Esophagus squamous epithelium (tissue), 5 donors: ENCODE measurements at places on chromosomes 2 and 18. TPM values are rescaled to one million over a fixed set of nuclear protein-coding genes. Genes with fewer than 3 reads are reported as not detected.

CCDC102B gene
- 3.8 TPM for total RNA-seq

RAB27B gene
- total RNA-seq: 17.5 TPM

HOXD12 gene
- not detected for total RNA-seq

AMER3 gene
- not detected for total RNA-seq

DNAJC5G gene
- not detected for total RNA-seq

ST8SIA3 gene
- not detected for total RNA-seq

ERFE gene
- total RNA-seq: not detected

TOGARAM2 gene
- 0.48 TPM for total RNA-seq

ZNF516 gene
- 23.9 TPM for total RNA-seq

GRCh38 chr2:117979911-117980701 lies 33.8 kb downstream of the CCDC93 start:
- no peak for DNase-seq

DNA sequence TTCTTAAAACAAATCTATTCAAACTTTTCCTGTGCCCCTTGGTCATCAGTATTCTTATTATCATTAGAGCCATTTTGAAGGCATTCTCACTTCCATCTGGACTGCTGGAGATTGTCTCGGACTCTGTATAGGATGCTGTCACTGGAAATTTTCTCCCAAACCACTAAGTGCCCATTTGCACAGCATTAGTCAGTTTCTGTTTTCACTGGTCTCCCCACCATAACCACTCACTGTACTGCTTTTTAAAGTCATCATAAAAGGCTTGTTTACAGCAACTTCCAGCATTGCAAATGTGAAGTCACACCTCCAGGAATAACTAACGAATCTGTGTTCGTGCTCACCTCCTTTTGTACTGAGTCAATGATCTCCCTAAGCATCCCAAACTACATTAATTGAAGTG lies 150.9 kb upstream of the SERTAD2 start:
- no peak for DNase-seq

GRCh38 chr18:79515331-79515730 lies 119.6 kb downstream of the NFATC1 start:
- DNase-seq: no peak

DNA sequence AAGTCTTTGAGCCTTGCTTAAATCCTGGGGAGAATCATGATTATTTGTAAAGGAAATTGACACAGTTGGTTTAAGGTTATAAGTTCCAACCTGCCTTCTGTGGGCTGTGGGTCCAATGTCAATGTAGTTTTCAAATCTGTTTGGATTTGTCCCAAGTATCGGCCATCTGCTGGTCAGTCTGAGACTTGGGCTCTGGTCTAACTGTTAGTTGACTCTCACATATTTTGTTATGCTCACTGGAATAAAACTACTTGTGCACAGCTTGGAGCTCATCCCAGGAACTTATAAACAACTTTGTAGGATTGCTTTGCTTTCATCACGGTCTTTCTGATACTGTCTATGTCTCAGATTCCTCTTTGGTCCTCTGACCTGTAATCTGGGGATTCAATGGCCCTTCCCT lies 1026.2 kb upstream of the ZEB2 start:
- no peak for DNase-seq

GRCh38 chr18:4454537-4455112 lies 482 bp downstream of the DLGAP1 start:
- DNase-seq: no peak

DNA sequence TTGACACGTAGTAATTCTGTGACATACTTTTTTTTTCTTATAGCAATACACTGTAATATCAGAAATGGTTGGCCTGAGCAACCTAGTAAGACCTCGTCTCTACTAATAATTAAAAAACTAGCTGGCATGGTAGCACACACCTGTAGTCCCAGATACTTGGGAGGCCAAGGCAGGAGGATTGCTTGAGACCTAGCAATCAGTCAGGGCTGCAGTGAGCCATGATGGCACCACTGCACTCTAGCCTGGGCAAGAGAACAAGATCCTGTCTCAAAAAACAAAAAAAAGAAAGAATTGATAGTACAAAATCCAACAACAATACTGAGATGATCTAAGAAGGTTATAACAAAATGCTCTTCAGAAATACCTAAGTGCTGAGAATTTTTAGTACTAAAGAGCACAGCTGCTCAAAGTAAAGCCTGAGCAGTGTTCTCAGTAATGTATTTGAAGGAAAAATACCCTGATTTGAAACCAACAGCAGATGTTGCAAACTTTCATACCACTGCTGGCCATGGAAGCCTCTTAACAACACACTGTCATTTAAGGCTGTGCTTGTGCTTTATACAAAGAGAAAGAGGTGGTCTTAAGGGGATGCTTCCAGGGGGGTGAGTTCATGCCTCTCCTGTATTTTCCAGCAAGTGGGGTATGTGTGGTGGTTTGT lies 132.6 kb upstream of the CDCA7 start:
- DNase-seq: no peak

GRCh38 chr2:157784169-157784822 lies 91.8 kb downstream of the ACVR1 start:
- DNase-seq: no peak

- no peak for DNase-seq
Observed at GRCh38 chr2:128317181-128317898, 1.3 kb downstream of the HS6ST1 start.

DNA sequence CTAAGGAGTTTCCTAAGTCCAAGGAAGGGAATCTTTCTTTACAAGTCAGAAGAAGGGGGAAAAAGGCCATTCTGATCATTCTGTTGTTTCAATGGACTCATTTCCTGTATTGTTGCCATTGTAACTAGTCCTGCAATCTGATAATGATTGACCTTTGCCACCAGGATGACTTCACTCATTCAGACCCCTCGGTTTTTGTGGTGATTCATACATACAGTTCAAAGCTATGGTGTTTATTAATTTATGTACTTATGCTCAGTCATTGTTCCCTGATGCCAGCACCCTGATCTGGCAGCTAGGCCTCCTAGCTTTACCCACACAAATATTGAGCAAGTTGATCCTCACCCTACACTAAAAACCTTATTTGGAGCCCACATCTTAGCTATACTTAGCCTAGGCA lies 57.6 kb upstream of the ZNF519 start:
- DNase-seq: no peak

DNA sequence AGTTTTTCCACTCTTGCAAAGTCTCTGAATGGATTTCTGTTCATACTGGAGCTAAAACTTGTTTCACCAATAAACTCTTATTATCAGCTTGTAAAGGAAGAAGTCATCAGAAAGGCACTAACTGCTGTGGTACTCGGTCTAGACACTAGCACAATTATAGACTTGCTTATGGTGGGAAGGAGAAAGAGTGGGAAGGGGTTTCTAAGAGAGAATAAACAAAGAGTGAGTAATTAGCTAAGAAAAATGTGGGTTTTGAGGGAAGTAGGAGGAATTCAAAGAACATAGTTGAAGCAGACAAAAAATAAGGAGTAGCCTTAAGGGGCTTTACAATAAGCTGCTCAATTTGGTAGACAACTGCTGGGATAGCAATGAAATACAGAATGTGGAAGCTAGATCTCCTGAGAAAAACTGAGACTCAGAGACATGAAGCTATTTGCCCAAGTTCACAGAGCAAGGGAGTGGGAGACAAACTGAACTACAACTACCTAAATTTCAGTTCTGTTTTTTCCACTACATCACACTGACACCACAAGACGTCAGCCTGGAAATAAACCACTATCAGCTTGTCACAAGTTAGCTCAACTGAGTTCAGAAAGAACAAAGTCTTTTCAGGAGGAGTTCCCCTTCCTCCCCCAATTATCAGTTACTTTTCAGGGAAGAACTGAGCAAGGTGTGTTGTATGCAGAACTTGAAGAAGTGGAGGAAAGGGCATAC lies 59.7 kb downstream of the MAP4K3 start:
- no peak for DNase-seq

- no peak for DNase-seq
Observed at GRCh38 chr2:176160986-176161824, 4.1 kb downstream of the HOXD3 start.

DNA sequence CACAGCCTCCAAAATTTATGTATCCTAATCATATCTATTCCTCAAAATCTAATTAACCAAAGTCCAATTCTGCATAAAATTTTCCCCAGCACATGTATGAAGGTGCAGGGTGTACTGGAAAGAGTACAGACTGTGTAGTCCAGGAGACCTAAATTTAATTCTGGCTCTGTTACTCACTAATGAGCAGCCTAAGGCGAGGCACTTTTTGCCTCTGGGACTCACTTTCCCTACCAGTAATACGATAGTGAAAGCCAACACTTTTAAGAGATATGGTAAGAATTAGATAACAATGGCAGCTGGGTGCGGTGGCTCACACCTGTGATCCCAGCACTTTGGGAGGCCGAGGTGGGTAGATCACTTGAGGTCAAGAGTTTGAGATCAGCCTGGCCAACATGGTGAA lies 177.7 kb downstream of the PIEZO2 start:
- DNase-seq: no peak

DNA sequence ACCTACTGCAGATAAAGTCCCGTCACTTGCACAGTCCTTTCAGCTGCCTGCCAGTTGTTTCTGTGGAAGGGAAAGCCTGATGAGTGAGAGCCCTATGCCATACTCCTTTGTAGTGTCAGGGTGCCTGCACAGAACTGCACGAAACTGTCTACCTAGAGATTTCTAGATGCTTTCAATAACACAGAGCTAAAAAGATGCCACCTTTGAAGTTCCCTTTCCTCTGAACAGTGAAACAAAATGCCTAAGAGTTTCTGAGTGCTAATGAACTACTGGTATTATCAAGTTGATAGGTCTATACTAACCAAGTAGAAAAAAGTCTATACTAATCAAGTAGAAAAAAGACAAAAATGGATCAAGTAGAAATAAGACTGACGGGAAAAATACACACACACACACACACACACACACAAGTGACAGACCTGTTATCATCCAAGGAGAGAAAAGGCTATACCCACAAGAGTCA lies 79.0 kb downstream of the TLK1 start:
- no peak for DNase-seq

GRCh38 chr2:187478719-187479118 lies 30.7 kb upstream of the CALCRL start:
- no peak for DNase-seq

DNA sequence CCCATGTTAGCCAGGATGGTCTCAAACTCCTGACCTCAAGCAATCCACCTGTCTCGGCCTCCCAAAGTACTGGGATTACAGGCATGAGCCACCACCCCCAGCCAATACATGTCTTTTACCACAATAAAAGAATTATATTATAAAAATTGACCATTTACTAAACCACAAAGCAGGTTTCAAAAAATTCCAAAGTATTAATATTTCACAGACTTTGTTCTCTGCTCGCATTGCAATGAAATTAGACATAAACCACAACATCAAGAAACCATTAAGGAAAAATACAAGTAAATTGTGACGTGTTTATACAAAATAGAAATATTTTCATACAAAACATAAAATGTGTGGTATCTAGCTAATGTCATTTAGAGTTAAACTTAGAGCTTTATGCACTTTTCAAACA lies 13.4 kb upstream of the MAPRE3 start:
- no peak for DNase-seq

DNA sequence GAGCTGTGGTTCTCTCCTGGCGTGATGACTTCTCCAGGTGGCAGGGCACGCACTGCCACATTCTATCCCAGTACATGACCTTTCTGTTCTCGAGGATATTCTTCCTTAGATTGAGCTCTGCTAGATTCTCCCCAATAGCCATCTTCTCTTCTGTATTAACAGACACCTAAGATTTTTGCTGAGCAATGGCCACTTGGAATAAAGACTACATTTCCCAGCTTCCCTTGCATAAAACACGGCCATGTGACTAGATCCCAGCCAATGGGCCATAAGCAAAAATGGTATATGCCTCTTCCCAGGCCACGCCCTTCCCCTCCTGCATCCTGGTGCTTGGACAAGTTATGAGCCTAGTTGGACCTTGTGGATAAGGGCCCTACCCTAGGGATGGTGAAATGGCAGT lies 82.1 kb downstream of the EIF2AK3 start:
- no peak for DNase-seq

GRCh38 chr2:8819194-8819593 lies 18.2 kb downstream of the KIDINS220 start:
- DNase-seq: no peak

- no peak for DNase-seq
Observed at GRCh38 chr2:104332731-104333130, 521.2 kb upstream of the POU3F3 start.

DNA sequence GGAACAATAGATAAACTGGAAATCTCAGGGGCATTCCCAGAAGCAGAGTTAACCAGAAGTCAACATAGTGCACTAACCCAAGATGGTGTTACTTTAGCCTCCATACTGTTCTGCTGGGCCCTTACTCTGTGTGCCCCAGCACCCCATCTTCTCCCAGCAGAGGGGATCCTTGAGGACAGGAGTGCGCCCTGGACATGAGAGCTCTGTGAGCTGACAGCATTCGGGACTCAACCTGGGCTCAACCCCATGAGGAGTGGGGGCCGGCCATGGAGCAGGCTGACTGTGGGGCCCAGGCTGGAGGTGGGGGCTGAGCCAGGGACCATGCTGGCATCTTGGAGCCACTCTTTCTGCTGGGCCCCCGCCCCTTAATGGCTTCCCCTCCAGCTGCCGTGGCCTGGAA lies 156.3 kb upstream of the HS6ST1 start:
- no peak for DNase-seq

DNA sequence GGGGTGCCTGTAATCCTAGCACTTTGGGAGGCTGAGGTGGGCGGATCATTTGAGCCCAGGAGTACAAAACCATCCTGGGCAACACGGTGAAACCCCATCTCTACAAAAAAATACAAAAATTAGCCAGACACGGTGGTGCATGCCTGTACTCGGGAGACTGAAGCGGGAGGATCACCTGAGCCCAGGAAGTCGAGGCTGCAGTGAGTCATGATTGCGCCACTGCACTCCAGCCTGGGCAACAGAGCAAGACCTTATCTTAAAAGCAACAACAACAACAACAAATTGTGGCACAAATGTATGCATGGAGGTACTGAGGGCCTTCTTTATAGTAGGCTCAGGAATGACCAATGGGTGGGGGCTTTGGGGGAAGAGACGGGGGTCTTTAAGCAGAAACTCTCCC lies 38.5 kb downstream of the HPCAL1 start:
- DNase-seq: no peak

DNA sequence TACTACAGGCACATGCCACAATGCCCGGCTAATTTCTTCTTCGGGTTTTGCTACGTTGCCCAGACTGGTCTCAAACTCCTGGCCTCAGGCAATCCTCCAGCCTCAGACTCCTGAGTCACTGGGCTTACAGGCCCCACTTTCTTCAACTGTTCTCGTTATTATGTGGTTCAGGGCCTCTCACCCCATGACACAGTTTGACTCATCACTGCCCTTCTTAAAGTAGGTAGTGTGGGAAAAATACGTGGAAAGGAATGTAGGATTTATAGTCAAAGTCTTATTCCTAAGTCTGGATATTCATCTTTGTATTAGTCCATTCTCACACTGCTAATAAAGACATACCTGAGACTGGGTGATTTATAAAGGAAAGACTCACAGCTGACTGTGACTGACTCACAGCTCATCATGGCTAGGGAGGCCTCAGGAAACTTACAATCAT lies 19.4 kb downstream of the CENPA start:
- no peak for DNase-seq
